ENCODE measurements at places on chromosomes 2 and 18.

- no peak for DNase-seq
Measured at GRCh38 chr2:37842732-37843440, 82.2 kb upstream of the RMDN2 start.

DNA sequence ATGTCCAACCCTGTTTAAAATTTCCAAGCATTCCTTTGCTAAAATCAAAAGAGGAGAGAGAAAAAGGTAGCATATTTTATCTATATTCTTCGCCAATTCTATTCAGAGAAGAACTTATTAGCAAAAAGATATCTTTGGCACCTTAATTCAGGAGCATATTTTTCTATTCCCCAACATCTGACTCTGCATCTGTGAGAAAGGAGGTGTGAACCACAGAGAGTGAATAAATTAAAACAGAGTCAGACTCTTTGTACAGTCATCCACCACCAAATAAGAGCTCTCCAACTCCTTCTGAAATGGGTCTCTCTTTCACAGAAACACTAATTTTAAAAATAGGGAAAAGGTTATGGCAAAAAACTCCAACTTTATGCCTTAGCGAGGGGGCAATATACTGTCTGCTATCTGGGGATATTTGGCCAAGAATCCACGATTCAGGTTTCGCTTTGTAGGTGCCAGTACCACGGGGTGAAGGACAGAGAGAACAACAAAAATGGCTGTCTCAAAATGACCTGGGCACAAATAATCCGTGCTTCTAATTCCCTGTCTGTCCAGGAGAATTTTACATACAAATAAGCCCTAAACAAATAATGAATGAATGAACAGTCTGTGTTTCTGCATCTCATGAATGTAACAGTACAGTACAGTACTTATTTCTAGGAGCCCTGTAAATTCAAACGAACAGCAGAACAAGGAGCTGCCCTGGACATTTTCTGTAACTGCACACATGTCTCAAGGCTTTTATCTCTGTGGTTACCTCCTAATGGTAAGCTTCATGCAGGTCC lies 43.4 kb downstream of the EPB41L3 start:
- DNase-seq, result no peak

DNA sequence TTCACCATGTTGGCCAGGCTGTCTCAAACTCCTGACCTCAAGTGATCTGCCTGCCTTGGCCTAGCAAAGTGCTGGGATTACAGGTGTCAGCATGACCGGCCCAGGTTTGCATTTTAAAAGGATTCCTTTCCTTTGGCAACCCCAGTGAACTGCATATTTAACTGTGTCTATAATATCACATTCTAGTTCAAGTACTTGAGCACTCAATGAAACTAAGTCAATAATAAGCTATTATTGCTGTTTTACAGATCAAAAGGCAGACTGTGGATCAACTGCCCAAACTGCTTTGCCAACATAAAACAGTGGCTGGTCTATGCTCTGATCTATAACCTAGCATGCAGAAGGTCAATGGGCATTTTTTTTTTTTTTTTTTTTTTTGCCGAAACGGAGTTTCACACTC lies 144.5 kb downstream of the USP34 start:
- no peak for DNase-seq

- no peak for DNase-seq
Measured at GRCh38 chr18:48186131-48186766, 222.9 kb downstream of the ZBTB7C start.

DNA sequence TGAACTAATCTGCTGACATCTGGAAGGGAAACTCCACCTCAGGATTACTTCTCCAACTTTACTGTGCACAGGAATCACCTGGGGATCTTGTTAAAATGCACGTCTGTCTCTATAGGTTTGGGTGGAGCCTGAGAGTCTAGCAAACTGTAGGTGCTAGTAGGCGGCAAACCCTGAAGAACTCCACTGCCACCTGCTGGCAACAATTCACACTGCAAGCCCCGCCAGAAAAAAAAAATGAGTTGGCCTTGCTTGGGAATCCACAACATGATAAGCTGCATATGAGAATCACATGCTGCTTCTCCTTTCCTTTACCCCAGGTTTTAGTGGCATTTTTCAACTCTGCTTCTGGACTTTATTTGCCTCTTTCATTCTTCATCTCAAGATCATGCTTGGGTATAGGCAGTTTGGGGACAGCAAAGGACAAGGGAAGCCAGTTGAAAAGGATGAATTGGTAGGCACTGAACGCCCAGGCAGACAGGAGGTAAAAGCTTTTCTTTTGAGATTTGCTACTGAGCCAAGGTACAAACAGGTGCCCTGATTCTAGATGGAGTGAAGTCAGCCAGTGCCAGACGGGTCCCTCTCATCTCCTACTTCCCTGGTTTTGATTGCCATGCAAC lies 88.8 kb downstream of the VIT start:
- DNase-seq, result peak; percentile 73

DNA sequence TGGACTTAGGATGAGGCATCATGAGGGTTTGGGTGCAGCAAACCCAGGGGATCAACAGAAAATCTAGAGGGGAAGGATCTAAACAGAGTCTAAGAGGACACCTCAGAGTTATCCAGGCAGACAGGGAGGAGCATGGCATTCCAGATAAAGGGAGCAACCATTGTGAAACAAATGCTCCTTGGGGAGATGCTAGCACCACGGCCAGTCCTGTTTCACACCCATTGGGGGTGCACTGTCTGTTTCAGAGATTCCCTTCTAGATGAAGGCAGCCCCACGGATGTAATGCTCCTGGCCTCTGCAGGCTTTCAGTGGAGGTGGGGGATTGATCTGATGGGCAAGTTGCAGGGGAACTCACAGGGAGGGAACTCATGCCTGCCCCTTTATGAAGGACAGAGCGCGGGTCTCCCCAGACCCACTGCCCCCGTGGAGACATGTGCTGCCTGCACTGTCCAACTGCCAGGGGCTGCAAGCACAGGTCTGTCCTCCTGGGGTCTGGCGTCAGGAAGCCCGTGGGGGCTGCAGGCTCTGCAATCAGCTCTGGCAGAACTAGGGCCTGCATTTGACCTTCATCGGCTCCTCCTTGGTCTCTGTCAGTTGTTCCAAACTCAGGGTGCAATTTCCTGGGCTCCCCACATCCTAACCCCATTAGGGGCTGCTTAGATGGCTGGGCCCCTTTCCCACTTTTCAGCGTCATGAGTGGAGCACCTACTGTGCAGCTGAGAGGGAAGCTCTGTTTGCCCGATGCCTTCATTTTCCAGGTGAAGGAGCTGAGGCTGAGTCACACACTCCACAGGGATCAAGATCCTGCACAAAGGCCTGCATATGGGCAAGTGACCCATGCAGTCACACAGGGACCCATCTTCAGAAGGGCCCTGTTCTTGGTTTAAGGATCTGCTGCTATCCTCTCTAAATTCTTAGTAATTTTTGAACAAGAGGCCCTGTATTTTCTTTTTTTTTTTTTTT lies 163.4 kb downstream of the ARL4C start:
- no peak for DNase-seq

- DNase-seq, result peak; percentile 1
Measured at GRCh38 chr2:200305797-200306195, 697 bp upstream of the SPATS2L start.

DNA sequence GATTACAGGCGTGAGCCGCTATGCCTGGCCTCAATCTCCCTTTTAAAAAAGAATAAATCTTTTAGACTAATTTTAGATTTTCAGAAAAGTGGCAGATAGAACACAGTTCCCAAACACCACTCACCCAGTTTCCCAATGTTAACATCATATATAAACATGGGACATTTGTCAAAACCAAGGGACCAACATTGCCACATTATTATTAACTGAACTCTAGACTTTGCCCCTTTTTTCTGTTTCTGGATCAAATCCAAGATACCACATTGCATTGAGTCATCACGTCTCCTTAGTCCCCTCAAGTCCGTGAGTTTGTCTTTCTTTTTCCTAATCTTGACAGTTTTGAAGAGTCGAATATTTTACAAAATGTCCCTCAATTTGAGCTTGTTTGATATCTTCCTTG lies 2.4 kb downstream of the C2orf42 start:
- DNase-seq, result no peak

- DNase-seq, result no peak
Measured at GRCh38 chr18:43887491-43887890, 610.2 kb upstream of the SYT4 start.

GRCh38 chr2:29879456-29879855 lies 41.9 kb downstream of the ALK start:
- no peak for DNase-seq
